Stimulated activated CD4-positive, alpha-beta T cell treated with anti-CD3 and anti-CD28 coated beads, Interleukin-1b, Interleukin-23, amount 100 ng/mL, for 1 hour (primary cell): ENCODE measurements at places on chromosomes 3 and 15.

DNA sequence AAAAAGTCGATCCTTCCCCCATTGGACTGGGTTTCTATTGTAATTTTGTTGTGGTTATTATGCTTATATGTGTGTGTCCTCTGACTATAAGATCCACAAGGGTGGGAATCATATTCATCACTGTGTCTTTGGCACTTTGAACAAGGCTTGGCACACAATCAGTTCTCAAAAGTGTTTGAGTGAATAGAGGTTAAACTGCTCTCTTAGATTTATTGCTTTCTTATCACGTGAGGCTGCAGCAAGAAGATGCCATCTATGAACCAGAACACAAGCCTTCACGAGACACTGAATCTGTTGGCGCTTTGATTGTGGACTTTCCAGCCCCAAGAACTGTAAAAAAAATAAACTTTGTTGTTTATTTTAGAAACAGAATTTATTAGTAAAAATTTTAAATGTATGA lies 295.0 kb upstream of the MDFIC2 start:
- DNase-seq = no peak

GRCh38 chr3:36790765-36791164 lies 26.4 kb upstream of the DCLK3 start:
- no peak for DNase-seq

DNA sequence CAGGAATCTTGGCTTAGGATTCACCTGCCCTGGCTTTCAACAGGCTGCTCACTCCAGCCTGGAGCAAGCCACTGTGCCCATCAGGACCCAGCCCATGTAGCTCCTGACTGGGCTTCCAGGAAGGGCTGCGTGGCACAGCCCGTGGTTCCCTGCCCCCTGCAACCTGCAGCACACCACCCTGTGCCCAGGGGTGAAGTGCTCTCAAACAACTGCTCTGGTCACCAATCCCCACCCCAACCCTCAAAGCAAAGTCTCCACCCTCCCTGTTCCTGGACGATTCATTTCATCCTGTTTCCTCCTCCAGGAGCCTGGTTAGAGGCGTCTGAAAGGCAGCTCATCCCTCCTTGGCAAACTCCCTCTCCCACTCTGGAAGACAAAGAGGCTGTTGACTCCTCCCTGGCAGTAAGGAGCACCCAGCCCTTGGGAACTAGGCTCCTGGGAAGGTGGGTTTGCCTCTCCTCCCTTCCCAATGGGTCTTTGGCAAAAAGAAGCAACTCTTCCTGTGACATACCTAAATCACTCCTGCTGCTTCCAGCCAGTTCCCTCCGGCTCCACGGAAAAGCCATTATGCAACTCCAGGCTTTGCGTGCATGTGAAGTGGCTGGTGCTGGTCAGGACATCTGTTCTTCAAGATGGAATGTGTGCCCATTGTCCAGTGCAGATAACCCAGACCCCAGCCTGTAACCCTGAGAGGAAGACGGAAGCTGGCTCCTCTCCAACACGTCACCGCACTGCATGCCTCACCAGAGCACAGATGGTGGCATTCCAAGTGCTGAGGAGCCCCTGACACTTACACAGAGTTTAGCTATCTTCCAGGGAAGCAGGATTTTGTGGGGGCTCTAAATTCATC lies 29.1 kb upstream of the VIPR1 start:
- no peak for DNase-seq

- no peak for DNase-seq
Measured at GRCh38 chr3:84600703-84601225, 358.0 kb upstream of the CADM2 start.

GRCh38 chr3:39637807-39638206 lies 170.3 kb downstream of the MOBP start:
- no peak for DNase-seq

- DNase-seq = no peak
Measured at GRCh38 chr15:69094124-69094921, 66.1 kb upstream of the GLCE start.

DNA sequence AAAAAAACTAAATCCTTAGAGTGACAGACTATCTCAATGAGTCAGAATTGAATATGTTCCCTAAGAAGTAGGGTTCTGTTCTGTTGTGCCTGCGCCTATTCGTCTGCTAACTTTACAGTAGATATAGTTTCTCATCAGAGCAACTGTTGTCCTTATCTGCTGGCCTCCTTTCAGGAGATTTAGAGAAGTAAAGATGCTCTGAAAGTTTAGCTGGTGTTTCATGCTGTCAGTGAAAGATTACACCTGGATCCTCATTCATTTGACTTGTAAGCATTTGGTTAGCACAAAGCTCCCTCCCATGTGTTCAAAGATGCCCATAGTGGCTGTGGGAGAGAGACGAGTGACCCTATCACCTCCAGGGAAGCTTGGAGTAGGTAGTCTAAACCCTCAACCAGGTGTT lies 35.0 kb downstream of the SUCNR1 start:
- DNase-seq = no peak

- DNase-seq = no peak
Measured at GRCh38 chr3:101049532-101049931, 56.3 kb upstream of the ABI3BP start.

DNA sequence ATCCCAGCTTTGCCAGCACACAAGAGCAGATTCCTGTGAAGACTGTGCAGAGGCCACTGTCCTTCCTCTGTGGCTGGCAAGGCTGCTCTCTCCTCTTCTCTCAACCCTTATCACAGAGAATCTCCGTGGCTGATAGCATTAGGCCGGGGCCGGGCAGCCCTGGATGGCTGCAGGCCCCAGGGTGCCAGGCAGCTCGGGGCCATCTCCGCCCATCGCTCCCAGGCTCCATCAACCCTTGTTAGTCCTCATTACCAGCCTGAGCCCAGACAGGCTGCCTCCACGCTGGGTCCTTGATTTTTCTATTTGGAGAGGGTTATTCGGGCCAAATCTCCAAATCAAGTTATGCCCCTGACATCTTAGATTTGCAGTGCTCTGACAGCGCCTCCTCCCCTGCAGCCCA lies 39.1 kb downstream of the MRPL46 start:
- no peak for DNase-seq

DNA sequence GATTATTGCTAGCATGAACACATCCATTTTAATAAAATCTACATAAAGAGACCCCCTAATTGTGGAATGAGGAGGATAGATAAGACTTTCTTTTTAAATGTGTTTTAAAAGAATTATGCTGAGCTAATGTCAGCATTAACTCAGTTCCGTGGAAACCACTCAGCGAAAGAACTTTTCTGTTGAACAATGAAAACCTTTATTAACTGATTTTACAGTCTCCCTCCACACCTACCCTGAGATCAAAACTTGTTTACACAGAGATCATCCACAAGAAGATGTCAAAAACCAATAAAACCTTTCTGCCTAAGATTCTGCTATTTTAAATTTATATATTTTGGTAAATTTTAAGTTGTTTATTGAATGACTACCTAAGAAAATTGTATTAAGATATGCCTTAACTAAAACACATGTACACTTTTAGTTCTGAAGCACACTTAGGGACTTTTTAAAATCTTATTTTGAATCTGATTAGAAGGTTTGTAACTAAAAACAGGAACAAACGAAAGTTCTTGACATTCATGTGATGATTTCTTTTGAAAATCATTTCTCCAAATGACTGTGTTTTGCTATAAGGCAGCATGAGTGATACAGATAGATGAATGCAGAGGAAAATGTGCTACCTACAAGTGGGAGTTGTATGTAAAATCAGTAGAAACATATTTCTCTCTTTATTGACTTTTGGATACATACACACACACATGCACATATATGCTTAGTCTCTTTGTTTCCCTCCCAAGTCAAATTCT lies 369.0 kb downstream of the UNC13C start:
- no peak for DNase-seq

DNA sequence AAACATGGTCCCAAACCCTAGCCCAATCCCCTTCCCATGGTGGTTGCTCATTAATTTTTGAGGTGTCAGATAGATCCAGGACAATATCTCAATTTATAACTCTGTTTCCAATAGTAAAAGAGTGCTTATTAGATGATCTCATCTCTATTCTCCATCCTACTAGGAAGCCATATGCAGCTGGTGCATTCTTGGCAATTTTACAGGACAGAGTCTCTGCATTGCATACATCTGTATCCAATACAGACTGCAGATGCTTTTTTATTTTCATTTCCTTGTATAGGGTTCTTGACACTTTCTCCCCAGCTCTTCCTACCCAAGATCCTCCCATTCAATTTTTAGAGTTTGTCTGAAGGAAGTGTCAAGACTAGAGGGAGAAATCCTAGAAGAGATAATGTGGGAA lies 194.8 kb upstream of the DPH6 start:
- no peak for DNase-seq

GRCh38 chr15:71110405-71111180 lies 4.7 kb upstream of the THSD4 start:
- DNase-seq = no peak

DNA sequence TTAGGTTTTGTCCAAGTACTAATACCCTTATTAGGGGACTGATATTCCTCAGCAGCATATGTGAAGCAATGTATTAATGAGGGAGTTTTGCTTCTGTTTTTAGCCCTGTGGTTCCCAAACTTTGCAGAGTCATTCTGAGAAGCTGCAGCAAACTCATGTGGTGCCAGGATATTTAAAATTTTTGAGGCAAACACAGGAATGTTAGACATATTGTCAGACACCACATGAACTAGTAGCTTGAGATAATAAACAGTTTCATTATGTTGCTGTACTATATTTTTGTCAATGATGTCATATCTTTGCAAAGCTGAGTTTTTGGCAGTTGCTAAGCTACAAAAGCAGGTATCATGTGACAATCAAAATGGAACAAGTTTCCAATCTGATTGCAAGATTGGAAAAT lies 36.6 kb downstream of the ATP6V1A start:
- no peak for DNase-seq

DNA sequence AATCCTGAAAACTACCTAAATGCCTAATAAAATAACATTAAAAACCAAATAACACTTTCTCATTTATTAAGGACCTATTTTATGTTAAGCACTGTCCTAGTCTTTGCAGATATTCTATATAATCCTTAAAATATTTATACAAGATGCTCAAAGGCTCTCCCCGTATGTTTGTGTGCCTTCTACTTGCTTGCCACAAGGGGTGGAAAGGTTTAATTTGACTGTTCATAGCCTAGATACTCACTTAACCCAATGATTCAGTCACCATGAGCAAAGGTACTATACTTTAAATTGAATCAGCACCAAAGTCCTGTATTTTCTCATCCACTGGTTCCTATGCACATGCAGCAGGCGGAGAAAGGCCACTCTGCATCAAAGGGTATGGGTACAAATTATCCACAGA lies 32.0 kb downstream of the LSAMP start:
- DNase-seq = no peak

GRCh38 chr15:86392874-86393273 lies 313.2 kb downstream of the AGBL1 start:
- no peak for DNase-seq

- DNase-seq = no peak
Measured at GRCh38 chr3:51353691-51354090, 31.4 kb upstream of the MANF start.

- no peak for DNase-seq
Measured at GRCh38 chr3:138902171-138902570, 44.8 kb downstream of the FOXL2 start.

DNA sequence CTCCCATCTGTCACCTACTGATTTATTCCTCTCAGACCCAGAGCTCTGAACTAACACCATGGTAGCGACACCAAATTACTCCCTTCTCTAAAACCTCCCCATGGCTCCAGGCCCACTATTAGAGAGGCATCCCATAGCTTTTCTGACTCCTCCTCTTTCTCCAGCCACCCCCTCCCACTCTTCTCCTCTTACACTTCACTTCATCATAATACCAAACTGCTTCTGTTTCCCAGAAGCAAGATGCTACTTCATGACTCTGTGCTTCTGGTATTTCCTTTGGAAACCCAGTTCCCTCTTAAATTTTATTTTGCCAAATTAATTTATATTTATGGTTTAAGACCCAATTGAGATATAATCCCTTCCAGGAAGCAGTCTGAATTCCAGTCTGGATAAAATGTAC lies 465.1 kb upstream of the PDZRN3 start:
- DNase-seq = no peak

- DNase-seq = no peak
Measured at GRCh38 chr3:157590273-157590672, 87.1 kb upstream of the VEPH1 start.

DNA sequence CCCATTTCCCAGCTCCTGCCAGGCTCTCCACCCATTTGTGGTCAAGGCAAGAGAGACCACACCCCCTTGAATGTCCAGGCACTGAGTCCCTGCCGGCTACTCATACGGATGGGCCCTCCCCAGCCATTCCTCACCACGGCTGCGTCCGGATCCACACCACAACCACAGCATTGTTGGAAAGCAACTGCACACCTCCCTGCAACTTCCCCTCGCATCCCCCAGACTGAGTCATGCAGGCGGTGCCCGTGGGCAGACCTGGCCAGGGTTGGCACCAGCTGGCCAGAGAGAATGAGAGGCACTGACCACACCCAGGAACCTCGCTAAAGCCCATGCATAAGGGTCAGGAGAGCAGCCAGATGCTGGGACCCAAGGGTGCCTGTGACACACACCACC lies 30.5 kb downstream of the LOXL1 start:
- DNase-seq = no peak

DNA sequence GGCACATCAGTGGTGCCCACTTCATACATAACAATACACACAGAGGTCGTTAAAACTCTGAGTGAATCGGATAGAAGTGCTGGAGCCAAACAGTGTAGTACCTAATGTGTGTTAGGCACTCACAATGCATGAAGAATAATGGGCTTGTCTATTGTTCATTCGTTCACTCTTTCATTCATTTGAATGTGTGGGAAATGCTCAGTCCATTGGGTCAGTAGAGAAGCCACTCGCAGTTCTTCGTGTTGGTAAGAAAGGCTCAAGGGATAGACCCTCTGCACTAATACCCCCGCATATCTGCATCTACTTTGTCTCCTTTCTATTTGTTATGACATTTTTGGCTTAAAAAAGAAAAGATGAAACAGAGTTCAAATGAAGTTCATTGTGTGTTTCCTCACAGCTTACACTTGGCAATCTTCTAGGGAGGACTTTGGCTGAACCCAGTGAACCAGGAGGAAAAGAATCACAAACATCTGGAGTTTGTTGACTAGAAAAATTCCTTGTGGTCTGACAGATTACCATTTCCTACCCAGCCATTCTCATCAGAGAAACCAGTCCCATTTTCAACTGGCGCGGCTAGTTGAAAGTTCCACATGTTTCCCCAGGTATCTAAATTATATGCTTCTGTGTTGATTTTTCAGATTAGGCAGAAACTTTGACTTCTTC lies 32.8 kb upstream of the MFSD1 start:
- no peak for DNase-seq

DNA sequence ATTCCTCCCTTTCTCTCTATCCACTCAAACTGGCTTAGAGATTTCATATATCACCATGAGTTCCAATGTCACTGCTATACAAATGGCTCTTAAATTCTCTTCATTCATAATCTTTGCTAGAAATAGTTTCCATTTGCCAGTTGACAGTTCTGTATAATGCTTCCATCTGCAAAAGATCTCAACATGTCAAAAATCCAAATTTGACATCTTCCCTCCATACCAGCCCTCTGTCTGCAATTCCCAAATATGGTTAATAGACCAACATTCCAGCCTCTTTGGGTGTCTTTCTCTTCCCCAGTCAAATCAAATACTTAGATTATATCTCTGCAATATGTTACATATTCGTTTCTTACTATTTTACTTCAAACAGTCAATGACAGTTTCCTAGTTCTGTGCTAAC lies 64.2 kb upstream of the SERPINI2 start:
- DNase-seq = no peak

- no peak for DNase-seq
Measured at GRCh38 chr15:79617071-79617470, 184.9 kb downstream of the MINAR1 start.

GRCh38 chr15:34786206-34786605 lies 9.1 kb downstream of the ACTC1 start:
- DNase-seq = no peak

- no peak for DNase-seq
Measured at GRCh38 chr15:83571820-83572707, 81.9 kb upstream of the ADAMTSL3 start.
